ENCODE measurements at places on chromosomes 11 and 22. TPM values are rescaled to one million over a fixed set of nuclear protein-coding genes. Genes with fewer than 3 reads are reported as not detected.

UCP2 gene
- polyA plus RNA-seq, result 10.0 TPM

C11orf16 gene
- not detected for polyA plus RNA-seq

ME3 gene
- 38.8 TPM for polyA plus RNA-seq

PIK3C2A gene
- polyA plus RNA-seq, result 5.4 TPM

TUT1 gene
- polyA plus RNA-seq, result 24.6 TPM

BTG4 gene
- not detected for polyA plus RNA-seq
